ENCODE measurements at places on chromosomes 2 and 18.
A peak's percentile ranks its signal among the peaks of the same experiment; 100 is the strongest.

DNA sequence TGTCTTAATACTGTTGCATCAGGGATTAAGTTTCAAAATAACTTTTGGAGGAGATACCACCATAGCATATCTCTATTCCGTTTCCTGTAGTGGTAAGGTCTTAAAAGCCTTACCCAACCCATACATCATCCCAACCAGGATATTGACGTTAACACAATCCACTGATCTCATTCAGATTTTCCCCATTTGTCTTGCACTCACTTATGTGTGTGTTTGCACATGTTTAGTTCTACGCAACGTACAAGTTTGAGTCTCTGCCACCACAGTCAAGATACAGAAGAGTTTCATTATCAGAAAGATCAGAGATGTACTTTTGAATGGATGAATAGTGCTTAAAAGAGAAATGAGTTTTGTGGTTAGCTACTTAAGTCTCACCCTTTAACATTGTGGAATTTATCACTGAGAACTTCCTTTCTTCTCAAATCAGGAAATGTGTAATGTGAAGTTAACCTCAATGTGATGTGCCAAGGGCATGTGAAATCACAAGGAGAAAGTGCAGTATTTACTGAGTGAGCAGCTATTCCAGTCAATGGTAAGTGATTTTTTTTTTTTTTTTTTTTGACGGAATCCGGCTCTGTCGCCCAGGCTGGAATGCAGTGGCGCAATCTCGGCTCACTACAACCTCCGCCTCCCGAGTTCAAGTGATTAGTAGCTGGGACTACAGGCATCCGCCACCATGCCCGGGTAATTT lies 69.2 kb upstream of the EPHA4 start:
- DNase-seq = no peak

DNA sequence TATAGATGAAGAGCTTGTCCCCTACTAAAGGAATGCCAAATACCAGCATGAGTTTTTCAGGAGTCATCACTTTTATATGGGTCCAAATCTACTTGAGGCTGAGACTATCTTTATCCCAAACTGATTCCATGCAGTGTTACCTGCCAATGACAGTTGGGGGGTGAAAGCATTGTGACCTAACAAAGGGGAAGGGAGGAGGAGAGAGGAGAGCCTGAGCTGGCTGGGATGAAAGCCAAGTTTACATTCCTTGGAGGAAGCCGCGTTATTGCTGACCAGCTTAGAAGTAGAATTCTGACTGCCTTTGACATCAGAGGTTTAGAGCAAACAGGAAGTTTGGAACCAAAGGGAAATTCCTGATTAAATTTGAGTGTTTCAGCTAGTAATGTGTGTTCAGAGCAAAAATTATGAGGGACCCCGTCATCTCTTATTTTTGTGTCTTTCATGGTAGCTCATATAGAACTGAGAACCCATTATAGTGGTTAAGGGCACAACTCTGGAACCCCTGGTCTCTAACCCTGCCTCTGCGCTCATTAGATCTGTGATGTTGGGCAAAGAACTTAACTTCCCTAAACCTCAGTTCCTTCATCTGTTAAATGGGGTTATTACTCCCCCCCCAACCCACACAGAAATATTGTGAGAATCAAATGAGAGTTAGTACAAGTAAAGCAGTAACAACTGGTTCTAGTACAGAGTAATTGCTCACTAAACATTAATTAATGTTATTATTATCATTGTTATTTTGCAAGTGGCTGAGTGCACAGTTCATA lies 199.3 kb upstream of the EPAS1 start:
- peak; percentile 89 for DNase-seq

DNA sequence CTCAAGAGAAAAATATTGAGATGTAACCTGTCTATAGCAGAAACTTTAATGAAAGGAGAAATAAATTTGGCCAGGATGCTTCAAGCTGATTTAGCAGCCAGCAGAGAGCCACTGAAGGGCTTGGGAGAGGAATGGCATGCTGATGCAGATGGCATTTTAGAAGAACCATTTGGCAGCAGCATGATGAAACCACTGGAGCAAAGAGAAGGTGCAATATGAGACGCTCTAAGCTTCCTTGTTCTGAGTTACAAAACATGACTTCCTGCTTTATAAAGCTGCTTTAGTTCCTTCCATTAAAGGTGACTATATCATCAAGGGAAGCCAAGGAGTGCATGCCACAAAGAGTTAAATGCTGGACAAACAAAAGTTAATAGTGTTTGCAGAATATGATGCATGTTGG lies 189.7 kb downstream of the PID1 start:
- no peak for DNase-seq

GRCh38 chr18:41999751-42000150 lies 44.7 kb downstream of the PIK3C3 start:
- no peak for DNase-seq

- DNase-seq = peak; percentile 54
These were observed at the start of gene CREG2 for GRCh38 chr2:101387151-101387834. TSS of gene CREG2 (minus strand) at chr2:101387503. CDS start at chr2:101387457, 46 bp downstream.

DNA sequence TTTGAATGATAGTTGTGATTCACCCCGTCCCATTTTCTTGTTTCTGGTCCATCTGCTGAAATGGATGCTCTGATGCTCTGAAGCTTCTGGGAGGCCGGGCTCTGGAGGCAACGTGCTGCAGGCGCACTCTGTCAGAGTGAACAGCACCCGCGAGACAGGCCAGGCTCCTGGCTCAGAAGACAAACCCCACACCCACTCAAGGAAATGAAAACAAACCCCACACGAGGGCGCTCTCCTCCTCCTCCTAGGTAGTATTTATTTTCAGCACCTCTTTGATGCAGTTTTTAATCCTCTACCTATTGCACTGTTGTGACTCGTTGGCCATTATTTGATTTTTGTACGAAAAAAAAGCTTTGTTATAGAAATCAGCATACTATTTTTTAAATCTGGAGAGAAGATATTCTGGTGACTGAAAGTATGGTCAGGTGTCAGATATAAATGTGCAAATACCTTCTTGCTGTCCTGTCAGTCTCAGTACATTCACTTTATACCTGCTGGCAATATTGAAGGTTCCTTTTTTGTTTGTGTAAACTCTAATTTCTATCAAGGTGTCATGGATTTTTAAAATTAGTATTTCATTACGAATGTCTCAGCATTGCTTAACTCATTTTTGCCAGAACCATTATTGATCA lies 10.3 kb upstream of the CHST10 start:
- peak; percentile 29 for DNase-seq

DNA sequence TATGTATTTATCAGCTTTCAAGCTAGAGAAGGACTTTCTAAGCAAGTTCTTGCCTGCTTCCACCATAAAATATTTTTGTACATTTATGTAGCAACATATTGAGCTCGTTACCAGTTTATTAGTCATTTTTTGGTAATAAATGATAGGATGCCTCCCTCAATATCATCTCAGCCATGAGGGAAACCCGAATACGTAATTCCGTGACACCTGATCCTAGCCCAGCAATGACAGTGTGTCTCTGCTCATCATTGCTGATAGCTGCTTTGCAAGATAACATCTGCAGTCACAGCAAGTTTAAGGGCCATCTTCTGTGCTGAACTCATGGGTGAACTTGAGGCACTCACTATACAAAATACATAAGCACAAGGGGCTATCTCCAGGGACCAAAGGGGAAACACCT lies 62.2 kb downstream of the COL6A3 start:
- no peak for DNase-seq

DNA sequence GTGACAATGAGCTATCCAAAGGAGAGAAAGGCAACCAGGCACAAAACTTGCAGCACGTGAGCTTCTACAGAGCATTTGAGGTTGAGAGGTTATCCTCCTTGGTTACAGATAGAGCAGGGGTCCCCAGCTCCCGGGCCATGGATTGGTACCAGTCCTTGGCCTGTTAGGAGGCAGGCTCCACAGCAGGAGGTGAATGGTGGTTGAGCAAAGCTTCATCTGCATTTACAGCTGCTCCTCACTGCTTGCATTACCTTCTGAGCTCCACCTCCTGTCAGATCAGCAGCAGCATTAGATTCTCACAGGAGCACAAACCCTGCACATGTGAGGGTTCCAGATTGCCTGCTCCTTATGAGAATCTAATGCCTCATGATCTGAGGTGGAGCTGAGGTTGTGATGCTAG lies 57.8 kb upstream of the ST8SIA3 start:
- no peak for DNase-seq

DNA sequence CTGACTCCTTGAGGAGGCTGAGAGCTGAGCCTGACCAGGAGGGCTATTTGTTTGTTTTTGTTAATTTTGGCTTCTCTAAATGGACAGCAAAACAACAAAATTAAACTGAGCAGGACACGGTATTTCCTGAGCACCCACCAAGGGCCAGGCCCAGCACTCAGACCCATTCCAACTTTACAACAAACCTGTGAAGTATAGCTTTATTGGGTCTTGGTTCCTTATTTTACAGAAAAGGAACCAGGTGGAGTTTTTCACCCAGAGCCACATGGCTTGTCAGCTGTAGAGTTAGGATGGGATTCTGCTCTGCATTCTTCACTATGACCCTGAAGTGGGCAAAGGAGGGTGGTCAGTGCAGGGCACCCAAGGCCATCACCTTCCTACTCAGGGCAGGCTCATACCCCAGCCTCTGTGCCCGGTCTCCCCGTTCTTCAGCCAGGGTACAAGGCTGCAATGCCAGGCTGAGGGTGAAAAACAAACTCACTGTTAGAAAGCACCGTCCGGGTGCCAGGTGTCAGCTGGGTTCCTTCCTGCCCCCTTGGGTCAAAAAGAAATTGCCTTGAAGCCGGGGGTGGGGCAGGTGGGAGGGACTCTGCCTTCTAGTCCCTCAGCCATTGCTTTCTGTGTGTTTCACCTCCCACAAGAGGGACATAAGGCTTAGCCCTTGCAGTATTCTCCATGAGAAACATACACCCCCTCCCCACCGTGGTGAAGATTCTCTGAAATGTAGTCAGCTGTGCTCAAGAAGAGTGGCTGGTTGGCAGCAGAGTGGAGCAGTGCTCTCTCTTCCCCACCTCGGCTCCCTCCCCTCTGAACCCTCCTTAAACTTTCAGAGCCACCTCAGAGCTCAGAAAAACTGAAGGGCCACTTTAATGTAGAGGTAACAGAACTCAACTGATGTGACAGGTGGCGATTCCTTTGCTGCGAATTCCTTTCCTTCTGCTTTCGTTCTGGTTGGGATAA lies 2.2 kb downstream of the PSD4 start:
- no peak for DNase-seq

GRCh38 chr2:178910005-178910404 lies 102.8 kb upstream of the TTN start:
- no peak for DNase-seq

GRCh38 chr2:241463276-241464135 lies 44.9 kb downstream of the STK25 start:
- DNase-seq = no peak

DNA sequence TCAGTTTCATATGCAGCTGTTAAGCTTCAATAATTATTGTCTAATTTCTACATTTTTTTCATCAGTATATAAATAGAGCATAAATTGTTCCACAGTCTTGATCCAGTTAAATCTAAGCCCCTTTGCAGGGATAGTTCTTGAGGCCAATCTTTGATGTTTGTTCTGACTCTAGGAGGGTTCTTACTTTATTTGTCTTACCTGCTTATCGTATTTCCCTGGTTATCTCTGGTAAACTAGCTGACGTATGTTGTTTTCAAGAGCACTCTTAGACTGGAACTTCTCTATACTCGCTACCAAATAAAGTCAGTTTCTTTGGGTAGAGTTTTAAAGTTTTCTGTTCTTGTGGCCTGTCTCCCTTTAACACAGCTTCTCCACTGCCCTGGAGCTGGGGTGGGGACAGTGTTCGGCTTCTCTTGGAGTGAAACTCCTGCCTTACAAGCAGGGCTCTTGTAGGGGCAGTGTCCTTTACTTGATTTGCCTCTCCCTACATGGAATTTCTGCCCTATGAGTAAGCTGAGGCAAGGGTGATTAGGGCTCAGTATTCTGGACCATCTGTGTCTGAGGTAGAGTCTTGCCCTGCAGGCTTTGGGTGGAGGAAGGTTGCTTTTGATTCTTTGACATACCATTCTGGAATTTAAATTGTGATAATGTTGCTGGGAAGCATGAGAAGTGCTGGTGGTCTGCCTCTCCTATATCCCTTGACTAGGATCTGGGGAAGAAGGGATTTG lies 90.3 kb downstream of the PTPN4 start:
- DNase-seq = no peak

GRCh38 chr2:128217671-128218070 lies 101.0 kb downstream of the HS6ST1 start:
- no peak for DNase-seq

DNA sequence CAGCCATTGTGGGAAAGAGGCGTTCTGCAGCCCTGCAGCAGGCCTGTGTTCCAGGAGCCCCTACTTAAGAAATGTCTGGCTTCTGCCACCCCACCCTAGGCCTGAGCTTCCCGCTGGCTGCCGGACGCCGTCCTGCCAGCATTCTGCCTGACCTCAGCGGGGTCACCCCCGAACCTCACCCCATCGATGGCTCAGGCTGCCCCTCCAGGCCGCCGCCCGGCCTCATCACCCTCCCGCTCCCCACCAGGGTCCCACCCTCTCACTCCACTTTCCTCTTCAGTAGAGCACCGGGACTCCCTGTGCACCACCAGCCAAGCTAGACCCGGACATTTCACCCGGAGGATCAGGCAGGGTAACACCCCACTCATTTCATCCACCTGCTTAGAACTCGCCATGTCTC lies 73.6 kb upstream of the SALL3 start:
- no peak for DNase-seq

- DNase-seq = no peak
These were observed 87.3 kb upstream of the OTOS start for GRCh38 chr2:240227538-240228428.

- no peak for DNase-seq
These were observed 29.9 kb downstream of the CHCHD5 start for GRCh38 chr2:112614201-112614840.

DNA sequence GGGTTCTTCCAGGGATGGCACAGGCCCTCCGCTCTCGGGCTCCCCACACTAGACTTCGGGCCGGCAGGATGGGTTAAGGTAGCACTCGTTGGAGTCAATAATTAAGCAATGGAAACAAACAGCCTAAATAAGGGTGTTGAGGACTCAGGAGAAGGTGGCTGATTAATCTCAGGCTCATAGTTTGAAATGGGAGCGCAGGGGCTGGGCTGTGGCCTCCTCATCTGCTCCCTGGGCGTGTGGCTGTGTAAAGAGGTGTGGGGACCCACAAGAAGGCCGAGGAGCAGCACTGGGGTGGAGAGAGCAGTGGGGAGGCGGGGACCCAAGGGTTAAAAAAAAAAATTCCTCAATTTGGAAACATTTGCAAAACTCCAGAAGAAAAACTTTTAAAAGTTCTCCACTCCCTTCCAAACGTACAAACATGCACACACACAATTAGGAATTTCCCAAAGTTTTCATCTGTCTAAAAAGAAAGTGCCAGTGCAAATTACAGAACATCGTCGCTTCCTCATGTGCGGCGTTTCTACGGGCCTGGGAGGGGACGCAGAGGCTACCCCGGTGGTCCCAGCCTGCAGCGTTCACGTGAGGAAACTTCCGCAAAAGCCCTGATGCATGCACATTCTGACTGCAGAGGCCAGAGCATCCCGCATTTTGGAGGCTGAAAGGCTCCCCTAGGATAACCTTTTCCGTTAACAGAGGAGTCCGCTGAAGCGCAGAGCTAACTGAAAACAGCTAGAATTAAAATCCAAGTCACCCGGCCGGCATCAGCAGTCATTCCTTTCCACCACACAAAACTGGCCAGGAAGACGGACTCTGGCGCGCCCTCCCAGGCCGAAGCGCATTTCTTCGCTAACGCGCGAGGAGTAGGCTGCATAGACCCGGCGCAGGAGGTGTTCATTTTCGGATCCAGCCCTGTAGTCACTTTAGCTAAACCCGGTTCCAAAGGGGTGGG lies 1.0 kb upstream of the TUBB6 start:
- DNase-seq = peak; percentile 68

Data from MG63 (cell line).